ENCODE measurements at places on chromosomes 3 and 15. TPM values are rescaled to one million over a fixed set of nuclear protein-coding genes. Genes with fewer than 3 reads are reported as not detected.

The NECTIN3 gene
- total RNA-seq, result 6.2 TPM

The KLF13 gene
- total RNA-seq, result 248 TPM

The CFAP20DC gene
- total RNA-seq, result 0.27 TPM

The SNX1 gene
- 142 TPM for total RNA-seq

The FAM81A gene
- total RNA-seq, result 0.17 TPM

The ZPLD1 gene
- not detected for total RNA-seq
